Fibroblast of upper back skin (primary cell): ENCODE measurements at places on chromosomes 13 and 19.

DNA sequence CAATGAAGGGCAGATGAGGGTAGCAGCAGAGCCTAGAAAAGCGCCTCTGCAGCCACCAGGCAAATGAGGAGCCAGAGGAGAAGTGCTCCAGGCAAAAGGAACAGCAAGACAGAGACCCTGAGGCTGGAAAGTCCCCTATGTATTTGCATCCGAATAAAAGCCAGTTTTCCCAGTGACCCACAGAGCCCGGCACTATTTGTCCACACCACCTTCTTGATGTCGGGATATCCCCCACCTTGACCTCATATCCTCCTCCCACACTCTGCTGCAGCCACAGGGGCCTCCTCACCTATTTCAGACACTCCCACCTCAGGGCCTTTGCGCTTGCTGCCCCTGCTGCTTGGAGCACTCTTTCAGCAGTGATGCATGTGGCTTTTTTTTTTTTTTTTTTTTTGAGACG lies 6.6 kb downstream of the ATG4D start:
- DNase-seq: no peak

- DNase-seq: no peak
These were observed 741.1 kb downstream of the DIAPH3 start for GRCh38 chr13:59422646-59423045.

- DNase-seq: peak; percentile 53
These were observed 270.2 kb downstream of the IRS2 start for GRCh38 chr13:109516186-109516585.

- DNase-seq: no peak
These were observed 11.9 kb downstream of the MARK4 start for GRCh38 chr19:45263013-45263412.

DNA sequence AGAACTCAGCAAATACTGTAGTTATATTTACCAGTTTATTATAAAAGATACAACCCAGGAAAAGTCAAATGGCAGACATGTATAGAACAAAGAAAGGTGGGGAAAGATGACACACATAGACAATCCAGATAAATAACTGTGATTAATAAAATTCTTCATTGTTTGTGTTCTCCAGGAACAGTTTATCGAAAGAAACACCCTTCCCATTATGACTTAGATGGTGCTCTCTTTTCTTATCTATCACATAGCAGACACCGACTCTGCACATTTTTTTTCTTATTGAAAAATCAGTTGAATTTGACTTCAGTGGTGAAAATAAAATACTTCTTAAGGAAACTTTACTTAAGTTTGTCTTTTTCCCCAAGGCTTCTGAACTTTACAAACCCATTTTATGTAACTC lies 6.2 kb downstream of the ZNF708 start:
- DNase-seq: no peak

DNA sequence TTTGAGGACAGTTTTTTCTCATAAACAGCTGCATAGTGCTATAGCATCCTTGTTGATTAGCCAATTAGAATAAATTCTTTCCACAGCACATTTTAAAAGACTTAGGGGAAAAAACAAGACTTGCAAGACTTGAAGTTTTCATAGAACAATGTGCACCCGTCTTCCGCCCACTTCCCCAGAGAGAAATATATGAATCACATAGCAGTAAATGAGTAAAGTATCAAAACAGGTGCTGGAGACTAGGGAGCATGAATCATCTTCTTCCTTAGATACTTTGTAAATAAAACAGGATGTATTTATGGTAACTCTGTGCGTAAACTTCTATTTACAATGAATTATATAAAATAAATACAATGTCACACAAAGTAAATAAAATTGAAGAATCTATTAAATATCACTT lies 75.1 kb downstream of the COL4A2 start:
- no peak for DNase-seq

- DNase-seq: no peak
These were observed 316.6 kb downstream of the DCLK1 start for GRCh38 chr13:35814605-35815011.

DNA sequence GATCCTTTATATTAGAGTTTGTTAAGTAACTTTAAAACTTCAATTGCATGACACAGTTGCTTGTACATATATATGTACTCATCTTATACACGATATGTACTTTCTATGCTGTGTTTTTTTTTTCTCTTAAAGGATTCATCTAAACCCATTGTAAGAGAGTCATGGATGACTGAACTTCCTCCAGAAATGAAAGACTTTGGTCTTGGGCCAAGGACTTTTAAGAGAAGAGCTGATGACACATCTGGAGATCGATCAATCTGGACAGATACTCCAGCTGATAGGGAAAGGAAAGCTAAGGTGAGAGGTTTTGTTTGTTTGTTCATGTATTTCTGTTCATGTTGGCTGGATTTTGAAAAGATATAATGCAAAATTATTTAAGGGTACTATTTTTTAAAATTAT lies 26.0 kb downstream of the GPALPP1 start:
- peak; percentile 10 for DNase-seq

DNA sequence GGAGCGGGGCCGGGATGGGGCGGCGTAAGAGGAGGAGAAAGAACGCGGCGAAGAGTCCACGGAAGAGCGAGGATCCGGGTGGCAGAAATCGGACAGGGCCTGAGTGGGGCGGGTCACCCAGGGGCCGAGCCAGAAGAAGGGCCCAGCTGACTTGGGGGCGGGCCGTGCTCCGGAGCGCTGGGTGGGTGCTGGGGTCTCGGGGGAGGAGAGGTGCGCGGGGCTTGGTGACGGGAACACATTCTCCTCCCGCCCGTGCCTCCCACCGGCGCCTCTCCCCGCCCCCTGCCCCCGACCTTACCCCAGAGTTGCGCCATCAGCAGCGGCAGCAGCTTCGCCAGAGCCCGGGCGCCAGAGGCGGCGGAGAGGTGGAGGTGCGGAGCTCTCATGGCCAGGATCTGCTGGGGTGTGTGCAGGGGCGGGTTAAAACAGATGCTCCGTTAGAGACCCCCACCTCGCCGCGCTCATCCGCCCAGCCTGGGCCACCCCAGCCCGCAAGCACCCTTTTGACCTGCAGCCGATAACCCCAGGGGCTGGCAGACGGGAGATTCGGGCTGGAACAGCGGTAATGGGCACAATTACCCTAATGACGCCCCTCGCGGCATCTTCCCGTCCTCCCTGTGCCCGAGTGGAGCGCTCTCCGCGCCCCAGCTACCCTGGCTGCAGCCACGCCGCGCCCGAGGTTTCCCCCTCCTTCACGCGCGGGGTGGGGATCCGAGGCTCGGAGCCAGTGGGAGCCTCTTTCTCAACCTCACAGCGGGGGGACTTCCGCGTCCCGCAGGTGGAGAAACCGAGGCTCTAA lies 565 bp downstream of the KLK10 start:
- no peak for DNase-seq

DNA sequence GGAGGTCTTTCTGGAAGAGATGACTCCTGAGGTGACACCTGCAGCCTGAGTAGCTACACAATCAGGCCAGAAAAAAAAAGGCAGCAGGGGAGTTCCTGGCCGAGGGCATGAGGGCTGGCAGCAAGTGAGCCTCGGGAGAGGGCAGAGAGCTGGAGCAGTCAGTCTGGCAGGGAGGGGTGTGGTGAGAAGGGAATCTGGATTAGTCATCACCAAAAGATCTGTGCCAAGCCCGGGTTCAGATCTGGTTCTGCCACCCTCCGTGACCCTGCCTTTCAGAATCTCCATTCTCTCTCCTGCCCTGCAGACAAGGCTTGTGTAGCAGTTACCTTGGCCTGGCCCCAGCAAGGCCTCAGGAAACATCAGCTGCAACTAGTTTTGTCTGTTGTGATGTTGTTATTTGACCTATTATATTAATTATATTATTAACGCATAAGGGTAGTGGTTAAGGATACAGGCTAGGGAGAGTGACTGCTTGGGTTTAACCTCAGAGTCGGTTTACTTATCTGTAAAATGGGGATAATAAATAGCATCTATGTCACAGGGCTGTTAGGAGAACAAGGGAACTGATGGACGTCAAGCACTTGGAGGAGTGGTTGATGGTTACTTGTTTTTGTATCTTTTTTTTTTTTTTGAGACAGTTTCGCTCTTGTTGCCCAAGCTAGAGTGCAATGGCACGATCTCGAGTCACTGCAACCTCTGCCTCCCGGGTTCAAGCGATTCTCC lies 2.7 kb upstream of the CAPNS1 start:
- DNase-seq: no peak

GRCh38 chr13:79502859-79503468 lies 22.0 kb downstream of the NDFIP2 start:
- DNase-seq: no peak

DNA sequence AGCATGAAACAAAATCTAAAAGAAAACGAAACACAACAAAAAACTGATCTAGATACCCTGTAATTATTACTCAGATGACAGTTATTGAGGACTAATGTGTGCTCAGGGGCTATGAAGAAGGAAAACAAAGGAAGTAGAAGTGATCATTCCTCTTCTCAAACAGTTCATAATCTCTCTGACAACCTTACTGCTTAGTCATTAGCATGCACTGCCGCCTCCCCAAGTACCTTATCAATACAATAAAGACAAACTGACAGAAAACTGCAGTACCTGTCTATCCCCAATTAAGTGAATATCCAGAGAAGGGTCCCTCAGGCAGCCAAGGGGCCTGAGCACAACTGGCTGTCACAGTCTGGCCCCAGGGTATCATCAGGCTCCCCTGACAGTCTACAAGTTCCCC lies 22.0 kb upstream of the POU4F1 start:
- no peak for DNase-seq

DNA sequence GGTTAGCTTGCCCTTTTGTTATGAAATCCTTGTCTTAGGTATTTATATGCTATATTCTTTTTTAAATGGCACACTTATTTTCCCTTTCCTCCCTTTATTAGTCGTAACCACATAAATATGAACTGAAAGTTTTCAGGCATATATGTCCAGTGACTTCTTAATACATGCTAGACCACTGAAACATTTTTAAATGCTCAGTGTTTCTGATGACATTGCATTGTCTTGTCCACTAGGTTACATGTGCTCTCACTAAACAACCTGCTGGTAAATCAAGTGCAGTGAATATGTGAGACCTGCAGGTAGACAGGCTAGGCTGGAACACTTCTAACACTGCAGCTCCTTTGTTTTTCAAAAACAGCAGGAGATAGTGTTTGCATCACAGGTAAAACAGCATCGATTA lies 332.6 kb upstream of the DACH1 start:
- peak; percentile 20 for DNase-seq

- DNase-seq: no peak
These were observed 13.4 kb downstream of the LYL1 start for GRCh38 chr19:13089139-13089856.

GRCh38 chr19:9940778-9941177 lies 4.5 kb upstream of the OLFM2 start:
- DNase-seq: no peak

GRCh38 chr19:36421749-36422481 lies 3.5 kb upstream of the ZFP82 start:
- DNase-seq: no peak

DNA sequence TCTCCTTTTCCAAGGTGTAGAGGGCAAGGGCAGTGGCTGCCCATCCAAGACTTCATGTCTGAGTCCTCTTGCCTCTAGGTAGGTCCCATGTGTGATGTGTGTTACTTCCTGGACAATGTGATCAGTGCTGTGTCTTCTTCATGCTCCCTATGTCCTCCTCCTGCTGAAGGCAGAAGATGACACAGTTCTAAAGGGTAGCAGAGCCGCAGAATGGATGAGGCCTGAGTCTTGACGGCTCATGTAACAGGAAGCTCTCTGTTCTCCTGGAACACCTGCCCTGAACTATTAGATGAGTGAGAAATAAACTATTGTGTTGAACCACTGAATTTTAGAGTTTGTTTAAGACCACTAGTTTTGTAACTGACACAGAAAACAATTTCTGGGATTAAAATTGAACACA lies 165.9 kb downstream of the NDFIP2 start:
- DNase-seq: no peak

DNA sequence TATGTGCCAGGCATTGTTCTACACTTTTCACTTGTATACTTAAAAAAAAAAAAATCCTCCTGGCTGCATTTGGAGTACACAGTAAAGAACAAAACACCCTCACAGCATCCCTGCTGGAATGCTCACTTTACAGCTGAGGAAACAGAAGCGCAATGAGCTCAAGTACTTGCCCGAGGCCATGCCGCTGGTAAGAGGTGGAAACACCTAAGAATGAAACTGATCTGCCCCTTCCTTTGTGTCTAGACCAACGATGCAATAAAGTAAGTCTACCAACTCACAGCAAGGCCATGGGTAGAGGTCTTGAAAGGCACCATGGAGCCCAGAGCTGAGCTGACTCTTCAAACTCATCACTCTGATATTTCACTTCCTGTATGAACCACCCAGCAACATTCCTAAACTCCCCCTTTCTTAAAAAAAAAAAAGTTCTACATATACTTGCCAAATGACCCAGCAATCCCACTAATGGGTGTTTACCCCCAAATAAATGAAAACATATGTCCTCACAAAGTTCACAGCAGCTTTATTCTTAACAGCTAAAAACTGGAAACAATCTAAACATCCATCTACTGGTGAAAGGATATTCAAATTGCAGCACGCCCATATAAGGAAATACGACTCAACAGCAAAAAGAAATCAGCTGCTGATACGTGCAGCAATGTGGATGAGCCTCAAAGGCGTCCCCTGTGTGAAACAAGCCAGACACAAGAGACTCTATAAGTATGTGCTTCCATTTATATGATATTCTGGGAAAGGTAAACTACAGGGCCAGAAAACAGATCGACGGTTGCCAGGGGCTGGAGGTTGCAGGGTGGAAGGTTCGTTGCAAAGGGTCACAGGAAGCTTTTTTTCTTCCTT lies 236.6 kb upstream of the MAB21L1 start:
- DNase-seq: peak; percentile 96

DNA sequence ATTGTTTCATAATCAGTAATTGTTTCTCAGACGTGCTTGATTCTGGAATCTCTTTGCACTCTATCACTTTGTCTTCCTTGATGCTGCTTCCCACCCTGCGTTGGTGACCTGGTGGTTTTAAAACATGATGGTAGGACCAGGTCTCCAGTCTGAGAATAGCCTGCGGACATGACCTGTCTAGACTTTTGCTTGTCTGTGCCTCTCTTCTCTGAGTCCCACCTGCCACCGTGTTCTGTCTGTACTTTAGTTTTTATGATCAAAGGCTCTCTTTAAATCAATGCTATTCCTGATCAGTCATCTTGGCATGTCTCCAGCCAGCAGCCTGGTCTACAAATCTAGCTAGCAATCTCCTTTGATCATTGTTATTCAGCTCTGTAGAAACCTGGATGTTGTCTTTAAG lies 933.9 kb downstream of the DIAPH3 start:
- DNase-seq: no peak

- DNase-seq: no peak
These were observed 17.9 kb downstream of the RCBTB1 start for GRCh38 chr13:49567491-49567890.

DNA sequence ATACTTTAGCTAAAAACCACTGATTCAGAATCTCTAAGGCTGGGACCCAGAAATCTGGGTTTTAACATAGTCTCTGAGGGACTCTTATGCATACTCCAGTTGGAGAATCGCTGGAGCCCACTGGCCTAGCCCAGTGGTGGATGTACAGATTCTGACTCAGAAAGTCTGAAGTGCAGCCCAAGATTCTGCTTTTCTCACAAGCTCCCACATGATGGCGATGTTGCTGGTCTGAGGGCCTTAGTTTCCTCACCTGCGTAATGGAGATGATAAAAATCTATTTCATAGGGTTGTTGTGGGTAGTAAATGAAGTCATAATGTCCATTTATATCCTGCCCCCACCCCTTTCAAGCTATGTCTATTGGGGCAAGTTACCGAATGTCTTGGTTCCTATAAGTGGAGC lies 7.7 kb upstream of the CDADC1 start:
- DNase-seq: peak; percentile 24

GRCh38 chr19:13420780-13421179 lies 85.5 kb downstream of the CACNA1A start:
- DNase-seq: no peak
